Stimulated activated CD4-positive, alpha-beta T cell treated with anti-CD3 and anti-CD28 coated beads, Interleukin-2, amount 100 ng/mL, for 24 hours (primary cell): ENCODE measurements at places on chromosomes 12 and 14.

DNA sequence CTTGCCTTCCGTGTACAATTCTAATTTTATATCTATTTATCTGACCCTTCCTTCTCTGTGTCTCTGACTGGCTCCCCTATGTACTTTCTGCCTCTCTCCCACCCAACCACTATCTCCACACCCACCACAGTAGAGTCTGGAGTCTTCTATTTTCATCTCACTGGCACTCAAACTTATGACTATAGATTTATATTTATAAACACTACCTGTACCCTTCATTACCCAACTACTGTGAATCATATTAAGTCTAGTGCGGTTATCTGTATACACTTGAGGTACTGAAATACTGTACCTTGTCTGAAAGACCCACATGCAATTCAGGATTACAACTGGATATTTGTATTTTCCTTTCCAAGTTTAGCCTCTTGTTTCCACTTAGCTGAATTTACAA lies 36.1 kb downstream of the ATP2B1 start:
- DNase-seq: no peak

DNA sequence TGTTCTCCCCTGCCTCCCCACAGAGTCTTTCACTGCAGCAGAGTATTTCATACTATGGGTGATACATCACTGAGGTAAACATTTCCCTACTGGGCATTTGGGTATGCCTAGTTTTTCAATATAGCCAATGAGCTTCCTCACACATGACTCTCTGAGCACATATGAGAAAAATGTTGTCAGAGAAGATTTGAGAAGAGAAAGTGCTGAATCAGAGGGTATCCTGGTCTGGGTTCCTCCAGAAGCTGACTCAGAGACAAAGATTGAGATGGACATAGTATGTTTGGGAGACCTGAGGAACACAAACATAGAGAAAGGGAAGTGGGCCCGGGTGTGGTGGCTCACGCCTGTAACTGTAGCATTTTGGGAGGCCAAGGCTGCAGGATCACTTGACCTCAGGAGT lies 12.6 kb downstream of the SLC8B1 start:
- no peak for DNase-seq

DNA sequence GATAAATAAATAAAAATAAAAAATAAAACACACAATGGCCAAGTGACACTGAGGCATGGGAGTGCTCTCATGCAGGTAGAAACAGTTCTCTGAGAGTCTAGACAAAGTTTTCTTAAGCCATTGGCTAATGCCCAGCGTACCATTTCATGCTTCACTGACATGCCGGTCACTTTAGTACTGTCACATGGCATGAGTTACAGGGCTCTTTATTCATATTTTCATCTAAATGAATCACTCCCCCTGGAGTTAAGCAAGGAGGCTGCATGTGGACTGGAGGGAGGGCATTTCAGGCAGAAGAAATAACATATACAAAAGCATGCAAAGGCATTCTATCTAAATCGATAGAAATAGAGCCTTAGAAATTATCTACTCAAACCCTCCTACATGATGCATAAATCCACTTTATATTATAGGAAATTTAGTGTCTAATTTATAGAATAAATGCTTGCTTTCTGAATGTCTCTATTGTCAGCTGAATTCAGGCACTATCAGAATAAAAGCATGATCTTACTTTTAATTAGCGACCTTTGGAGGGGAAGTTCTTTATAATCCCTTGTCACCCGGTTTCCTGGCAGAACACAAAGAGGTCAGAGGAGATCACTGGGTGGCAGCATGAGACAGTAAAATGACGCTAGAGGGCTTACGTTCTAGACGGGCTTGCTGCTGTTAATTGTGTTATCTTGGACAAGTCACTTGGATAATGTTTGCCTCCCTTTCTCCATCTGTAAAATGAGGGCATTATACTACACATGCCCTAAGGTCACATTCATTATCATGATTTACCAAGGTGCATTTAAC lies 17.5 kb downstream of the DYRK4 start:
- DNase-seq: no peak

DNA sequence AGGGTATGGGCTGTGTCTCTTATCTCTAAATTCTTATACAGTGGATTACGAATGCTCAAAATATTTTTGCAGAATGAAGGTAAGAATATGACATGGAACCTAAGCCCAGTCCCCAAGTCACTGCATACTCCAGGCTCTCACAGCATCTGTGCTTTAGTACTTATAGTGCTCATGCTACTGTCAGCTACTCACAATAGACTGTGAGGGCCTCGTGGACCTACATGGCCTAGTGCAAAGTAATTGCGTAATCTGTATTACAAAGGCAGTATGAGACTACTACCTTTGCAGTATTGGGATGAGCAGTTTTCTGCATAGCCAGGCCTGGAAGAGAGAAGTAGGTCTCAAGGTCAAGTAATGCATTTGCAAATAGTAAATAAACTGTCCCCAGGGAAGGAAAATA lies 27.9 kb downstream of the VWF start:
- DNase-seq: no peak

- DNase-seq: no peak
Observed at GRCh38 chr12:12979731-12980259, 20.3 kb downstream of the HEBP1 start.

DNA sequence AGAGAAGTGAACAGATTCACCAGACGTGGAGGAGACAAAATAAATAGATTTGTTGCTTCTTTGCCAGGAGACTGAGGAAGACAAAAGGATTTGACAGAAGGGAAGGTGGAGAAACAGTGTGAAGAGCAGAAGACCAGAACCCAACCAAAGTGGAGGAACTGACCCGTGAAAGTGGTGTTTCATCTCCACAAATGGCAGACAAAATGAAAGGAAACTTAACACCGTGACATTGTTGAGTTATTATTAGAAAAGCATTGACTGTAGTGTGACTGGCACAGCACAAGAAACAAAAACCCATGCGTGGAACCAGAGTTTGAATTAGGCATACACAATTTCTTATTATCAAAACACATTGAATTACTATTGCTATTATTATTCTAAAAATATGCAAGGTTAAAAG lies 518.1 kb downstream of the TMEM121 start:
- no peak for DNase-seq

- DNase-seq: no peak
Observed at GRCh38 chr12:66403746-66404145, 101.5 kb downstream of the HELB start.

DNA sequence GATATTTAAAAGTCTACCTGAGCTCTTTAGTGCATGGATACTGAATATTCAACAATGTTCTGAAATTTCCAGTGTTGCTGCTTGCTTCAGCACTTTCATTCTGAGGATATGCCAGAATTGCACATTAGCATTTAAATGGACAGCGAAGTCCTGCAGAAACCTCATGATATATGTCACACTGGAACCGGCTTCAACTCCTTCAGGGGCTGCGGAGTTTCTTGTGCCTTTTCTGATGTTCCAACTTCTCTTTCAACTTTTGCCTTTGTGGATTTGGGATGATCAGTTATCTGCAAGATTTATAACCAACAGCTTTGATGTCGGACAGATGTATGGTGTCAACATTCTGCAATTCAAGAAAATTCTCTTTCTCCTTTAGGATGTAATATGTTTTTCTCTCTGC lies 142.5 kb upstream of the LMNTD1 start:
- DNase-seq: no peak

GRCh38 chr14:101117543-101117942 lies 214.0 kb upstream of the RTL1 start:
- DNase-seq: no peak

GRCh38 chr14:99660006-99660566 lies 15.2 kb downstream of the HHIPL1 start:
- DNase-seq: no peak

GRCh38 chr12:6666211-6666610 lies 3.3 kb upstream of the ING4 start:
- DNase-seq: no peak

- no peak for DNase-seq
Observed at GRCh38 chr12:91040096-91040755, 17.6 kb downstream of the KERA start.

DNA sequence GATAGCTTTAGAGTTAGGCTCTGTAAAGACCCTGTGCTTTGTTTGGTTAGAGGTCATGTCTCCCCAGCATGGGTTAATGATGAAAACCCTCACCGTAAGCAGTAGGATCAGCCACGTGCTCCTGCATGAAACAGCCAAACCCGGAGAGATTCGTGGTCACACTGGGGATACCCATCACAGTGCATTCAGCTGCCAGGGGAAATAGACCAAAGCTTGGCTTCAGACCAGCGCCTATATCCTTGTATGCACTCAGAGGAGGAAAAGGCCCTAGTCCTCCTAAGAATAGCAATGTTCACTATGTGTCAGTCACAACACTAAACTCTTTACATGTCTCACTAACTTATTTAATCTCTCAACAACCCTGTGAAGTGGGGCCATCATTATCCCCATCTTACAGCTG lies 16.3 kb downstream of the SPX start:
- DNase-seq: no peak

DNA sequence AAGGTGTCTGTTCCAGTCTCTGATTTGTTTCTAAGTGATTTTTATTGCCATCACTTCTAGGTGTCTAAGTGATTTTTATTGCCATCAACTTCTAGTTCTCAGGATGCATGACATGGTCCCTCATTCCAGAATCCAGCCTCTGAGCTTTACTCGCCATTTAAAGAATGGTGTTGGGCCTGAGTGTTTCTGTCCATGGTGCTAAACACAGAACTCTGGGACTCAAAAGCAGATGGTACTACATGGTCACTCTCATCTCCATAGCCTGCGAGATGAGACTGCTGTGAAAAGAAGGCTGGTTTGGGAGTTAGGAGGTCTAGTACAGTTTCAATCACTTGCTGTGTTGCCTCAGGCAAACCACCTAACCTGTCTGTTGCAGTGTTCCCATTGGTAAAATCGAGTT lies 276.6 kb downstream of the NRXN3 start:
- DNase-seq: no peak

DNA sequence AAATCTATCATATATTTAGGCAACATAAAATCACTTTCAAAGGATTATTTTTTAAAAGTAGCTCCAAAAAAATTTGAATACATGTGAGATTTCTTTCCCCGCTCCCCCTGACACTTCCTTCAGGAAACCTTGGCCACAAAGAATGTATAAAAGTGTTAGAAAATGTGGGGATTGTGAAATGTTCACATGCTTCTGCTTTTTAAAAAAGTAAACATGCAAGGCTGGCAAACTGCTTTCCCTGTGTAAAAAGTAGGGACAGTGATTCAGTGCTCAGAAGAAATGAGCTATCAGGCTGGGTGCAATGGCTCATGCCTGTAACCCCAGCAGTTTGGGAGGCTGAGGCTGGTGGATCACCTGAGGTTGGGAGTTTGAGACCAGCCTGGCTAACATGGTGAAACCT lies 26.6 kb downstream of the MBIP start:
- DNase-seq: no peak

DNA sequence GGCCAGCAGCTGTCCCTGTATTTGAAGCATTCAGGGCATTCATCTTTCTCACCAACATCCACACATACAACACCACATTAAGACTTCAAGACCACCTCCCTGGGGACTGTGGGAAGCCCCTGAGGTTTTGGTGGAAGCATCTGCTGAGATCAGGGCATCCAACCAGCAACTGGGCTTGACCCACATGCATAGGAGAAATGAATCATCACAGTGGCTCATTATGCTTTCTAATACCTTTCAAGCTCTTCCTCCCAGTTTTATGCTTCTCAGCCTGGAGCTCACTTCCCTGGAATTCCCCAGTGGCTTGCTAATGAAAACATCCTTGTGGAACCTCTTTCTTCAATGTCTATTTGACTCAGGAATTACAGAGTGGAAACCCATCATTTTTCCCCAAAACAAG lies 21.4 kb upstream of the CMKLR1 start:
- no peak for DNase-seq

GRCh38 chr14:23339506-23340268 lies 13.0 kb downstream of the SLC22A17 start:
- DNase-seq: no peak

- DNase-seq: no peak
Observed at GRCh38 chr14:89600950-89601826, 184.2 kb upstream of the FOXN3 start.

GRCh38 chr14:60309867-60310552 lies 61.0 kb downstream of the PPM1A start:
- no peak for DNase-seq

GRCh38 chr12:95642583-95642982 lies 91.3 kb upstream of the USP44 start:
- DNase-seq: no peak

DNA sequence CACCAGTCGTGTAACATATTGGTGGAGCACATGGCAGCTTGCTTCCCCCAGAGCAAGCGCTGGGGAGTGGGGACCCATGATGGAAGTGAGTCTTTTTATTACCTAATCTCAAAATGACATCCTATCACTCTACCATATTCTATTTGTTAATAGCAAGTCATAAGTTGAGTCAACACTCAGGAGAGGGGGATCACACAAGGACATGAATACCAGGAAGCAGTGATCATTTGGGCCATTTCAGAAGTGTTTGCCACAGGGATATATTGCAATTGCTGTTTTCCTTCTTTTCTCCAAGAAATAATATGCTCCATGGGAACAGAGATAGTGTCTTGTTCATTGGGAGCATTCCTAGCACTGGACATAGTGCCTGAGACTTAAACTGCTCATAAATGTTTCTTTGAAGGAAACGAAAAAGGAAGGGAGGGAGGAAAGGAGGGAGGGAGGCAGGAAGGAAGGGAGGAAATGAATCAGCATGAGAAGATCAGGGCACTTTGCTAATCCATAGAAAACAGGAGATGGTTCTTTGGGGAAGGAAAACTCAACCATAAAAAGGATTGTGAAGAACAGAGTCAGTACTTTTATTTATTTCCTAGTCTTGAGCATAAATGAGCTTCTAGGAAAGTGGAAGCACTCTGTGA lies 39.2 kb upstream of the EEA1 start:
- no peak for DNase-seq

DNA sequence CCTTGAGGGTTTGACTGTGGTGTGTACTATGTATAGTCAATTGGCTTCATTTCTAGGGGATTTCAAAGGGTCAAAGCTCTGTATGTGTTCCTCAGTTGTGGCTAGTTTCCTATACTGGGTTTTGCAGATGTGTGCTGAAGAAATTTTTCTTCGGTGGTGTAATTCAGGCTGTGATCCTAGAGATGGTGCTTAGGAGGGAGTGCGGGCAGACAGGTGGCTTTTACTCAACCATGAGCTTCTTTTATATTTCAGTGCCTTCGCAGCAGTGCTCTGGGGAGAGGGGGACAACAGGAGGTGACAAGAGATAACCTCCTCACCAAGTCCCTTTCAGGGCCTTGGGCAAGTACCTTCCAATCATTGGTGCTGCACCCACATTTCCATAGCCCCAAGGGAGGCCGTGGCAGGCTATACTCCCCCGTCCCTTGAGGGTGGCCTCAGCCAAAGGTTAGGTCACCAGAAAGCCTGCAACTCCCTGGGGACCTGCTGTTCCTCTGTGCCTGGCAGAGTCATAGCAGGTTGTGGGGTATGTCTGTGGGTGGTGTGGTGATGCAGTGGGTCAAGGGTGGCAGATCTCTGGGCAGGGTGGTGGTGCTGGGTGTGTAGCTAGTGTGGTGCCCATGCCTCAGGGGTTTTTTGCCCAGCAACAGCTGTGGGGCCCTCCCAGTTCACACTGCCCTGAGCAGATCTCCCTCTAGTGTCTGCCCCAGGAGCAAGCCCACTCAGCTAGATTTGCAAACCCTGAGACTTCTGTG lies 37.0 kb upstream of the TMX1 start:
- no peak for DNase-seq

- DNase-seq: no peak
Observed at GRCh38 chr12:104664351-104664750, 207.6 kb downstream of the CHST11 start.
